ENCODE measurements at places on chromosomes 6 and 20. TPM values are rescaled to one million over a fixed set of nuclear protein-coding genes. Genes with fewer than 3 reads are reported as not detected.

DNA sequence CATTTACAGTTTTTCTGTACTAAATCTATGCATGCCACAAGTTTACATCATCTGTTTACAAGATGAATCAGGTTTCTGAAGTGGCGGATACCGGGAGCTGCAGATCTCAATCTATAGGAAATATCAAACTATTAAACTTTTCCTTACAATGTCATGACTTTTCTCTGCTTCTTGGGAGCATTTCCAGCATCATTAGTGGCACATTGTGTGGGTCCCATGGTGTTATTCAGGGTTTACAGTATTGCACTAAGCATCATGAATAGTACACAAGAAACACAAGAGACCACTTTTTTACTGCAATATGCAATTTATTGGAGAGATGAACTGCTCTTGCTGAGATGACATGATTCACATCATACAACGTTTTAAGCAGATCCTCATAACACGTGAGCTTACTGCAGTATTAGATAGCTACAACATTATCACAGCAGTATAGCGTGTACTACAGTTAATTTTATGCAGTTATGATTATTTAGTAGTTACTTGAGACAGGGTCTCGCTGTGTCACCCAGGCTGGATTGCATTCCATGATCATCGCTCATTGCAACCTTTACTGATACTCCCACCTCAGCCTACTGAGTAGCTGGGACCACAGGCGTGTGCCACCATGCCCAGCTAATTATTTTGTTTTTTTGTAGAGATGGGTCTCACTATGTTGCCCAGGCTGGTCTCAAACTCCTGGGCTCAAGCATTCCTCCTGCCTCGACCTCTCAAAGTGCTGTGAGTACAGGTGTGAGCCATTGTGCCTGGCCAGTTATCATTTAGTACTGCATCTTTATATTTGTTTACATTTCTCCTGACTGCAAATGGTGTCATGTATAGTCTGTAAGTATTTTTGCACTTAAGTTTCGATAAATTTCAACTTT lies 18.4 kb downstream of the BLTP3A start:
- DNase-seq = no peak

- DNase-seq = no peak
Observed at GRCh38 chr6:92700411-92700810, 718.9 kb downstream of the EPHA7 start.

DNA sequence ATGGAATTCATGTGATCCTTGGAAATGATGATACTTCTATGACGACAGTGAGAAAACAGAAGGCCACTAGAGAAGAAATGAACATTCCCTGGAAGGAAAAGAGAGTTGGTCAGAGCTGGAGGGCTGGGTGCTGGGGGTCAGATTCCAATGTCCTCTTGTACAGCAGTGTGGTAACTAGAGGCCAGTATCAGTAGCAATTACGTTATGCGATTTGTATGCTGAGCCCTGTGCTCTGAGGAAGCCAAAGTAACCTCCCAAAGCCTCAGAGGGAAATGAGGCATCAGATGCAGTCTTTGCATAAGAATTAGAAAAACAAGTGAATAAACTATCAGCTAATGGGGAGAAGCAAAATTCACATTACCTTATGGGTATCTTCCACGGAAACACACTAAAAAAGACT lies 65.5 kb upstream of the SLC4A11 start:
- DNase-seq = no peak

GRCh38 chr6:122609881-122610689 lies at the start of gene PKIB:
TSS of gene PKIB (plus strand) at chr6:122610405. CDS start at chr6:122717795, 107,390 bp downstream.
- peak; percentile 40 for DNase-seq

GRCh38 chr6:108446629-108447150 lies 114.0 kb upstream of the FOXO3 start:
- DNase-seq = no peak

DNA sequence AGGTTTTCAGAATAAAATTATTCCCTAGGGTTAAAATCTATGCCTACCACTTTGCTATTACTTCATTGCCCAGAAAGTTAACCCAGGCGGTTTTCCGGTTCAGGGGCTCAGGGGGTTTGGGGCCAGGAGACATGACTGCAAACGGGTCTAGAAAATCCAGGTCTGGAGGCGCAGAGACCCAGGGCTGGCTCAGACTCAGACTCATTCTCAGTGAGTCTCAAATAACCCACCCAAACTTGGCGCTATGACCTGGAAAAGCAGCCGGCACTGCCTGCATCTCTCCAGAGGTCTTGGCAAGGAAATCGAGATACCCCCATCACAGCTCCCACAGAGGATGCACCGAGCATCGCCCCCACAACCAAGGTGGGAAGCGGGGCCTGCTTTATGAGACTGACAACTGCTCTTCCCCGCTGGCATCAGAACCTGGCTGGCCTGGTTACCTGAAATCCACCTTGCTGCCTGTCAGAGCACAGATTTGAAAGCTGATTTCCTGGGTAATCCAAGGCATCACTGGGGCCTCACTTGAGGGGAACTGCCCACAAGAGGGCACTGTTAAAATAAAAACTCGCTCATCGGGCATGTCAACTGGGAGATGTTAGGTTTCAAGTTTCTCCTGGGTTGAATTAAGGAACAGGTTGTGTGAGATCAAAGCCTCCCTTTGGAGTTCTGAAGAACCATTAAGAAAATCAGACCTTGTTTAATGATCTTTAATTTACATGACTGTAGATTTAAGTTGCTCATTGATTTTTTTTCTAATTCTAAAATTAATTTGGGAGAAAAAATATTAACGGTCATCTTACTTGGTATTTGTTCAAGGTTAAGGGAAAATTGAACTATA lies 55.1 kb downstream of the KIF16B start:
- DNase-seq = peak; percentile 37

GRCh38 chr20:57513199-57513598 lies 11.7 kb downstream of the CTCFL start:
- no peak for DNase-seq

DNA sequence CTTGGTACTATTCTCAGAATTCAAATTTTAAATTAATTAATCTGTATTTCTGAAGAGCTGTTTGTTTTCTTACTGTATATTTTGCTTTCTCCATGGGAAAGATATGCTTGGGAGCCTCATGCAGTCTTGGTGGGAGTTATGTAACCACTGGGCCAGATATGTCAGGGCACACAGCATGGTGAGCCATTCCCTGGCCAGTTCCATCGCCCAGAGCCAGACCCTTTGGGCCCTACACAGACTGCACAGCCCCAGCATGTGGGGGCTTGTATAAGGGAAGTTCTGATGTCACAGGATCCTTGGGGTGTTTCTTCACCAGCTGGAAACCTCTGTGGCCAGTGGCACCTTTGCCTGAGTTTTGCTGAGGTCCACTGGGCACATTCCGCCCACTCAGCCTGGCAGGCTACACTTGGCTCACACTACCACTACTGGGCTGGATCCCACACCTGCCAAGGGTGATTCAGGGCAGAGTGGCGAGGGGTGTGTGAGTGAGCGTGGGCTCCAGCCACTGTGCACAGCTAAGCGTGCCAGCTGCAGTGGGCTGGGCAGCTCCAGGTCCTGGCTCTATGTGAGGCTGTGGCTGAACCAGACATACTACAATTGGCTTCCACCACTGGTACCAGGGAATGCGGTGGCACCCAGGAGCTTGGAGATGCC lies 293.5 kb downstream of the ARHGAP18 start:
- no peak for DNase-seq

DNA sequence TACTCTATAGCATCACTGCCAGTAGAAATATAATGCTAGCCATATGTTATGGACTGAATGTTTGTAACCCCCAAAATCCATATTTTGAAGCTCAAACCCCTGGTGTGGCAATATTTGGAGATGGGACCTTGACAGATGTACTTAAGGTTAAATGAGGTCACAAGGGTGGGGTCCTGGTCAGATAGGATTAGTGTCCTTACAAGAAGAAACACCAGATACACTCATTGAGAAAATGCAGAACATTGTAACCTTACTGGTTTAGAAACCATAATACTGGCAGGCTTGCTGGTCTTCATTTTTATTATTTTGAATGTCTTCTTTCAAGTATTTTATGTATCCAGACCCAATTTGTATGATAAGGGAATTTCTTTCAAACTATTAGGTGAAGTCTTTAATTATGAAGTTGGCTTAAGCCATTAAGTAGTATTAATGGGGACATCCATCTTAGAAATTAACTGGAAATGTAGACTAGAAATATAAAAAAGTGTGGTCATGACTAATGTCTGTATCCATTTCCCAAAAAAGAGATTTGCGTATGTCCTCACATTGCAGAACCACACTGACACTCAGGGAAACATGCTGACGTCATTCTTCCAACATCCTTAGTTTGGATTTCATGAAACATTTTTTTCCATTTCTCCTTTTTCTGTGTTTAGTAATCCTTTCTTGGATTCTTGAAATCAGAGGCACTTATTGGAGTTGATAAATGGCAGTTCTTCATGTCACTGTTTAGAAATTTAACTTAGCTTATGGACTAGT lies 32.4 kb downstream of the SLC16A10 start:
- DNase-seq = no peak

DNA sequence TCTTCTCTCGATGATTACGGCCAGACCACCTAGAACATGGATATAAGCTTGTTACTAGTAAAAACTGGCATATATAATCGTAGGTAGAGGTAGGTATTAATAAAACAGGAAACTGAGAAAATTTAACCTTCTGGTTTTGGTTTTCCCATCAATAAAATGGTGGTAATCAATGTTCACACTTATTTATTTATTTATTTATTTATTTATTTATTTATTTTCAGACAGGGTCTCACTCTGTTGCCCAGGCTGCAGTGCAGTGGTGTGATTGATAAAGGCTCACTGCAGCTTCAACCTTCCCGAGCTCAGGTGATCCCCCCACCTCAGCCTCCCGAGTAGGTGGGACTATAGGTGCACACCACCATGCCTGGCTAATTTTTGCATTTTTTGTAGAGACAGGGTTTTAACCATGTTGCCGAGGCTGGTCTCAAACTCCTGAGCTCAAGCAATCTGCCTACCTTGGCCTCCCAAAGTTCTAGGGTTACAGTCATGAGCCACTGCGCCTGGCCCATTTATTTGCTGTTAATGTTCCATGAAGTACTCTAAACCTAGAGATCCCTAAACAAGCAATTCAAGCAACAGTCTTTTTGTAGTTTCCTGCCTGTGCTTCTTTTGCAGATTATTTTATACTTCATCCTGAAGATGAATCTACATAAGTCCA lies 11.5 kb downstream of the TOMM6 start:
- no peak for DNase-seq

DNA sequence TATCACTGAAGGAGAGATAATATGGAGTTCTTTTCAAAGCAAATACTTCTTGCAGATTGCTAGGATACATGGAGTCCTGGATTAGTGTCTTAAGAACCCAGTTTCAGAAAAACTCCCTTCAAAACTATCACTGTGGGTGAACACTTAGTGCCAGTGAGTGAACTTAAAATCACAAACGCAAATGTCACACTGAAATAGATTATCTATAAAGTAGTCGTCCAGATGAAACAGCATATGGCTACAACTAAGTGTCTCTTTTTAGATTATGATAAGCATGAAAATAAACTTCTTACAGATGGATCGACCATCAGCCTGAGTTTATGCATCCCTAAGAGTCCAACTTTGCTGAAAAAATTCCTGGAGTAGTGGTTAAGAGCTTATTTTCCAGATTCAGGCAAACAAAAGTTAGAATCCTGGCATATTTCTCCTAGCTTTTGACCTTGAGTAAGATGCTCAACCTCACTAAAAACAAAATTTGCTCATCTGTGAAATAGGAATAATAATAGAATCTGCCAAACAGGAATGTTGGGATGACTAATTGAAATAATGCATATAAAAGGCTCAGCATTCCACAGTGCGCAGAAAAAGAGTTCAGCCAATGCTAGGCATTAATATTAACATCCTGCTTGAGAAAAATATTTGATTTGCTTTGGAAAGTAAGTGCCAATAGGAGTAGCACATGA lies 70.4 kb downstream of the DOK5 start:
- DNase-seq = no peak

DNA sequence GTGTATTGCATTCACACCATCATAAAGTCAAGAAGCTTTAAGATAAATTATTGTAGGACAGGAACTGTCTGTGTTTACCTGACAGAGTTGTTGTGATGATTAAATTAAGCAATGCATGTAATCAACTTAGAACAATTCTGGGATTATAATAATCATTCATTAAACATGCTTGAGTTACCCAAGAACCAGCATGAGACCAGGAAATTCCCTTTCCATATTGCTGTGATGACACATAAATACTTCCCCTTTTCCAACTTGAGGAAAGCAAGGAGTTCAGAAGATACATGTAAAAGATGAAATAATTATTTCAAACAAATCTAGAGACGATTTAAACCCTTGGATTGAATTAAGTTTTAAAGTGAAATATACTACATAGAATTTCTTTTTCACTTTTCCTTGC lies 404.4 kb downstream of the GJA1 start:
- DNase-seq = no peak

- DNase-seq = no peak
Observed at GRCh38 chr6:155340464-155341129, 26.3 kb upstream of the TFB1M start.

GRCh38 chr20:6121504-6121903 lies 1.3 kb downstream of the FERMT1 start:
- no peak for DNase-seq

WFDC12 gene
- not detected for total RNA-seq

PLAGL1 gene
- total RNA-seq = 5.7 TPM

MAFB gene
- not detected for total RNA-seq

RCAN2 gene
- total RNA-seq = 0.57 TPM

CASP8AP2 gene
- 49.6 TPM for total RNA-seq

TRIM40 gene
- not detected for total RNA-seq
